ENCODE measurements at places on chromosomes 6 and 20.
A peak's percentile ranks its signal among the peaks of the same experiment; 100 is the strongest.

GRCh38 chr6:166650824-166651807 is 24.1 kb upstream of the RPS6KA2 start:
- DNase-seq = no peak

- peak; percentile 95 for DNase-seq
Observed at GRCh38 chr20:51562332-51563173, 20.0 kb upstream of the NFATC2 start.

DNA sequence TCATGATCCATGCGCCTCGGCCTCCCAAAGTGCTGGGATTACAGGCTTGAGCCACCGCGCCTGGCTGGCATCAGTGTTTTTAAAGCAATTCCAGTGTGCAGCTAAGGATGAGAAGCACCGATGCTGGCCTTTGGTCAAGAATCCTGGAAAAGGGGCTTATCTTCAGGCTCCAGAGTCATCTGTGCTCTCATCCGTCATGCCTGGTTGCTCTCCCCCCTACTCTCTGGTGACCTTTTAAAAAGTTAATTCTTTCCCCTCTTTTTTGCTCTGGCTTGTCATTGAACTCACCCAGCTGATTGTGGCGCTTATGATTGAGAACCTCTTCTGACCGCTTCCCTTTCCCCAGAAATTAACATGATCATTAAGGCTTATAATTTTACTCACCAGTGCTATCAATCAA is 28.7 kb downstream of the NR2E1 start:
- no peak for DNase-seq

- no peak for DNase-seq
Observed at GRCh38 chr20:63130658-63131577, 85.0 kb downstream of the YTHDF1 start.
